ENCODE measurements at places on chromosomes 4 and X.
A peak's percentile ranks its signal among the peaks of the same experiment; 100 is the strongest.

GRCh38 chr4:56182356-56182755 is 204.9 kb downstream of the AASDH start:
- DNase-seq: no peak

GRCh38 chrX:45632506-45632905 is 431.8 kb upstream of the DIPK2B start:
- DNase-seq: no peak

GRCh38 chr4:11746734-11747133 is 318.0 kb upstream of the HS3ST1 start:
- no peak for DNase-seq

GRCh38 chrX:122418758-122419157 is 765.3 kb upstream of the GRIA3 start:
- DNase-seq: no peak

DNA sequence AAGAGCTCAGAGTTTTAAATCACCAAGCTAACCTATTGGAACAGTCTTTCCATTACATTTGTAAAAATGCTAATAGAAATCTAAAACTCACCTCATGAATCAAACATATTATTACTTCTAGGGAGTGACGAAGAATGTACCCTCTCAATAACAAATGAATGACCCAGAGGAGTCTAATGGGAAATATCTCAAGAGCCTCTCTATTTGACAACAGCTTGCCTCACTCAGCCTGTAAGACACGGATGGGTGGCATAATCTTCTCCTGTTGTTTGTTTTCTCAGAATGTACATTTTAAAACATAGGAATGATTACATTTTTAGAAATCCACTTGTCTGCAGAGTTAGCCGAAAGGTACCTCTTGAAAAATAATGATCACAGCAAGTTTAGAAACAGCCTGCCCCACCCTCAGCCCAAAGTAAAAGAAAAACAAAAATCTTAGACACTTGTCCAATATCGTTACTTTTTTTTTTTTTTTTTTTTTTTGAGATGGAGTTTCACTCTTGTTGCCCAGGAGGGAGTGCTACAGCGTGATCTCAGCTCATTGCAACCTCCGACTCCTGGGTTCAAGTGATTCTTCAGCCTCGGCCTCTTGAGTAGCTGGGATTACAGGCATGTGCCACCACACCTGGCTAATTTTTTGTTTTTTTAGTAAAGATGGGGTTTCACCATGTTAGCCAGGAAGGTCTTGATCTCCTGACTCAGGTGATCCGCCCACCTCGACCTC is 183.6 kb upstream of the FTHL17 start:
- DNase-seq: no peak

DNA sequence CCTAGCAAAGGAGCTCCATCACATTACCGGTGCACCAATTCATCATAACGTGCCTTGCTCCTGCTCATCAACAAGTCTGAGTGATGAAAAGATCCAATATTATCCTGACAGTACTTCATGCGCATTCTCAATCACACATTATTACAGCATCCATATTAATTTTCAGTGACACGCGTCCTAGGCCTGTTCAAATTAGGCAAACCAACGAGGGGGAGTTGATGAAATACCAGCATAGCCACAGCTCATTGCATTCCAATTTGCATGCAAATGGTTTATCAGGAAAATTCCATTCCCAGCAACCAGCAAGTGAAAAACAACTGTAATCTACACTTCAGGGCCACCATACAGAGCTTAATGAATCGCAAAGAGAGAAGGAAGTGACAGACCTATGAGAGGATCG is 236.9 kb downstream of the DCLK2 start:
- DNase-seq: no peak

DNA sequence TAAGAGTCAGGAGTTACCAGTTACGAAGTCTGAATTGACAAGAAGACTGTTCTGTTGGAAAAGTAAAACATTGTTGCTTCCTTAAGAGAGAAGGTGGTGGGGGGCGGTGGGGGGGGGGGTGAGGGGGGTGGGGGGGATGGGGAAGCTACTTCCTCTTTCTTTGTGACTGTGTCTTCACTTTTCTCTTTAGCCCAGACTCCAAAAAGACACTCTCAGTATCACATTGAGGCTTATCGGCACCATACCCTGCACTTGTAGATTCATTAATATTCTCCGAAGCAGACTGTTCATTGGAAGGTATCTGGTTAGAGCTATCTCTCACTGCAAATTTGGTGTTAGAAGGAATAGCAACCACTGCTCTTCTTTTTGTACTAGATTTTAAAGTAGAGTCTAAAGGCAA is 94.5 kb upstream of the IL13RA1 start:
- DNase-seq: no peak

GRCh38 chr4:76954489-76954888 is 4.9 kb downstream of the SEPTIN11 start:
- no peak for DNase-seq

DNA sequence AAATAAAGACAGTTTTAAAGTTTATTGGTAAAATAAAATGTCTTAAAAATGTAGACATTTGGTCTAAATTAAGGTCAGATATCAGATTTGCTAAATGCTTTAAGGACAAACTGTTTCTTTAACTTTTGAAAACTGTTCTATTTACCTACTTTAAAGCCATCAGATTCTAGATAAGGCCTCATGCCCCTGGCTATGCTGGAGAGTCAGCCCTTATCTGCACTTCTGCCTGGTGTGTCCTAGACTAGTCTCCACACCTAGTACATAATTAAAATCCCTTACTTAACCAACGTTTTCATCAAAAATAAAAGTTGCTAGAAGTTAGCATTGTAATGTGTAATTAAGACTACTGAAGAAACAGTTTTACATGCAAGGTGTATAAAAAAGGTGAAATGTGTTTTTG is 25.6 kb downstream of the HSD17B11 start:
- DNase-seq: no peak

- DNase-seq: no peak
Measured at GRCh38 chr4:165393704-165394103, 14.9 kb downstream of the CPE start.

DNA sequence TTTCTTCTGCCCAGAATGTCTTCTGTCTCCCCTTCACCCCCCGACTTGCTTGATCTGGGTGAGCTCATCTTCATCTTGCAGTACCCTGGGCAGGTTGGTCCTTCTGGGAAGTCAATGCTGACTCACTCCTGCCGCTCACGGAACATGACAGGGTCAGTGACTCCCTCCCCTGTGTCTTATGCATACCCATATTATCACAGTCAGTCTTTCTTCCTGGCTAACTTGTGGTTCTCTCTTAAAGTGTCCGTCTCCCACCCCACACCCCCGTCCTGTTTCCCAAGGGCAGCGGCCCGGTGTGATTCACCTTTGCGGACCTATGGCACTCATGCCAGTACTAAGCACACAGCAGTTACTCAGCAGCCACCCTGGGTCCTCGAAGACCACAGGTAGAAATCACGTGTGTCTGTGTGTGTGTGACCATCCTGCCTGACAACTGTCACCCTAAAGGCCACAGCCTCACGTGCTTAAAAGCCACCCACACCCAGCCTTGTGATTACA is 17.7 kb downstream of the IQSEC2 start:
- peak; percentile 7 for DNase-seq

- DNase-seq: no peak
Measured at GRCh38 chrX:12895866-12896265, 10.6 kb upstream of the TLR8 start.

DNA sequence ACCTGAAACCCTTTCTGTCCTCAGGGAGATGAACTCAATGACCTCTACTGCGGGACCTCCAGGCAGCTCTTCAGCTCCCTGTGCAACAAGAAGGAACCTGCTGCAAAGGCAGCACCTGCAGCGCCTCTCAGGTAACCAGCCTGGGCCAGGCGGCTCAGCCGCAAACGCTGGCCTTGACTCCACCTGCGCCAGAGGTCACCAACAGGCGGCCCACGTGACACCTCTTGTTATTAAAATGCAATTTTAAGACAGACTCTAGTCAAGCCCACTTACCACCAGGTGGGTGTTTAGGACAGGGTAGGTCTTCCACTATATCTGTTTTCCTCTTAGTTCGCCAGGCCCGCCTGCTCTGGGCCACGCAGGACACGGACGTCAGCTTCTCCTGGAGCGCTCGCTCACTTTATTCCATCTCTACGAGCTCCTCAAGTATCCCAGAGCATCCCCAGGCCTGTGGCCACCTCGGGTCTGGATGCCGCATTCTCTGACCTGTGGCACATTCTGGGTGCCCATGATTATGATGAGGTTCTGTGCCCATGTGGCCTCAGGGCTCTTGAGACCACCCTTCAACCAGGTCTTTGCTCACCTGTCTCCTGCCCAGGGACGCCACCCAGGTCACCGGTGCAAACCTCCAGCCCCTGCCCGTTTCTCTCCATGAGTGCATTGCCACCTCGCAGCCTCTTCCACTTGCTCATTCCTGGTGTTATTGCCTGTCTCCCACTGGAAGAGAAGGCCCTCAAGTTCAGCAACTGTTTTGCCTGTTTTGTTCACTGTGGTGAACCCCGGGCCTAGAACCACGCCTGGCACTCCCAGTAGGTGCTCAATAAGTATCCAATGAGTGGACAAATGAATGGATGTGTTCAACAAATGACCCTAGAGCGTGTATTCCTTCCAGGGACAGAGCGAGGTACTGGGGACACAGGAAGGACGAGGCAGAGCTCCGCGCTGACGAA is 32.8 kb upstream of the JAKMIP1 start:
- no peak for DNase-seq

GRCh38 chr4:122776916-122777315 is 44.4 kb downstream of the BBS12 start:
- no peak for DNase-seq

- DNase-seq: no peak
Measured at GRCh38 chr4:20926529-20926928, 226.3 kb downstream of the PACRGL start.

GRCh38 chr4:26474551-26474950 is 15.7 kb downstream of the CCKAR start:
- no peak for DNase-seq

DNA sequence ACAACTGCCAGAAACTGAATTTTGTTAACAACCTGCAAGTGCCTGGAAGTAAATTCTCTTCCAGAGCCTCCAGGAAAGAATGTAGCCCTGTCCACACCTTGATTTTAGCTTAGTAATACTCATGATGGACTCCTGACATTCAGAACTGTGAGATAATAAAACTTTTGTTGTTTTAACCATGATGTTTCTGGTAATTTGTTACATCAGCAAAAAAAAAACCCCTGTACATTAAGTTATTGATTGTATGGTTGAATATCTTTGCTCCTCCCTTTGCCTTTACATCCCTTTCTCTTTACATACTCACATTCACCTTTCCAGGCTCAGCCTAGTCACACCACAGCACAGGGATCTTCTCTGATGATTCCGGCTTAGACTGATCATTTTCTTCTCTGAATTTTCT is 881.8 kb upstream of the GRID2 start:
- DNase-seq: no peak

GRCh38 chr4:19982556-19982955 is 269.1 kb upstream of the SLIT2 start:
- peak; percentile 25 for DNase-seq

DNA sequence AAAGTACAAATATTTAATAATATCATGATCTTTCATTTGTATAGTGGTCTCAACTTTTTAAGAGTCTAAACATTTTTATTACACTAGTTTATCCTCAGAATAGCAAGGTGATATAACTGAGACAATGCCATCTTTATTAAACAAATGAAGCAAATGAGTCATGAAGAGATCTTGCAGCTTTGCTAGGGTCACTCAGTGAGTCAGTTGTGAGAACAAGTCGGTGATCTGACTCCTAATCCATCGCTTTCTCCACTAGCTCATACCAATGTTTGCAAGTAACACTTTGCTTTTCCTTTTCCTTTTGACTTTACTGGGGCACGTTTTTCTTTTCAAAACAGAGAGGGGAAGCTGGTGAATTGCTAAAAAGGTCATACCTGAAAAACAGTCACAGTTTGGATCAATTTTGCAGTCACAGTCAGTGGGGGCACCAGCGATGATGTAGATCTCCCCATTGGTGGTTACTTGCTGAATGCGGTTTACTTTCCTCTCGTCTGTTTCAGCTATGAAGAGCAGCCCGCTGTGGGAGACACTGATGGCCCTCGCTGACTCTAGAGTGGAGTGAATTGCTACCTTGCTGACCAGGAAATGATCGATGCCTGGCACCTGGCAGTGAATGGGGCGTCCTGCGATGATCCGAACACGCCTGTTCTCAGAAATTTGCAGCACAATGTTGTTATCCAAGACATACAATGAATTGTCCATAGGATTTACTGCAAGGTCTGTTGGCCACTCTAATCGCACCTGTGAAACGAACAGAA is 75.7 kb downstream of the SH2D1A start:
- DNase-seq: no peak

- DNase-seq: no peak
Measured at GRCh38 chrX:32408389-32408788, 803.0 kb downstream of the DMD start.

DNA sequence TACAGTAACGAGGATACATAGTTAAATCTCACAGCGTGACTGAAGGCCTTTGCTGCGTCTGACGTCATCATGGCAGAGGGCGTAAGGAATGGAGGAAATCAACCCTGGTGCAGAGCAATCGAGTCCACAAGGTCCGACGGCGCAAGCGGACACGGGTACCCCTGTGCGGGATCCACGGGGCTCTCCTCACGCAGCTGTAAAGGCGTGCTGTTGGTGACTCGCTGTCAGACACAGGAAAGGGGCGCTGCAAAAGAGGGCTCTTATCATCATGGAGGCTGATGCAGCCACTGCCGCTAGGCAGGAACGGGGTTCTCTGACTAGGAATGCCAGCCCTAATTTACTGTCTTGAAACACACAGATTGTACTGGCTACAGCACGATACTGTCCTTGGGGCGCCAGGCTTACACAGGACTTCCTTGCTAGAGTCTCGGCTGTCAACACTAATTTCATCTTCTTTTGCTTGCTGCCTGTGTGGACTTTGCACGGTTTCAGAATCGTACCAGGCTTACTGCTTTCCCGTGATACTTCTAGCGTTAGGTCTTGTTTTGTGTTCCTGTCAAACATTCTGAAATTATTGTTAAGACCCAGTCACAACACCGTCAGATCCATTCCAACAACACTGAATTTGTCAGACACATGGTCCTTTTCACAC is 13.6 kb downstream of the RNF212 start:
- no peak for DNase-seq

- DNase-seq: no peak
Measured at GRCh38 chr4:4671774-4672349, 130.0 kb upstream of the STX18 start.

All from amniotic stem cell (primary cell).